NCI-H1694 (cell line): ENCODE measurements at places on chromosomes 1 and 21.

- peak; percentile 50 for DNase-seq
These were observed 8.0 kb downstream of the FAAH start for GRCh38 chr1:46401964-46402626.

DNA sequence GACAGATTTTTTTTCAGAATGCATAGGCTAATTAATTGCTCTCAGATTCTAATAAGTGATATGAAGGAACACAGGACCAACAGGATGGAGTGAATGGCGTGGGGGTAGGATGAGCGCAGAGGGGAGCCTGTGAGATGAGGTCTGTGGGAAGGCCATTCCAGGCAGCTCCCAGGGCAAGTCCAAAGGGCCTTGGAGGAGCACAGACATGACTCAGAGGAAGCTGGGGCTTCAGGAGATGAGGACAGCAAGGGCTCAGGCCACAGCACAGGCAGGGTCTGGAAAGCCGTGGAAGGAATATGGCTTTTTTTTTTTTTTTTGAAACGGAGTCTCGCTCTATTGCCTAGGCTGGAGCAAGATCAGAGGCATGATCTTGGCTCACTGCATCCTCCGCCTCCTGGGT is 35.1 kb downstream of the FMN2 start:
- DNase-seq = no peak

GRCh38 chr1:183206538-183207122 is 20.6 kb downstream of the LAMC2 start:
- DNase-seq = no peak

DNA sequence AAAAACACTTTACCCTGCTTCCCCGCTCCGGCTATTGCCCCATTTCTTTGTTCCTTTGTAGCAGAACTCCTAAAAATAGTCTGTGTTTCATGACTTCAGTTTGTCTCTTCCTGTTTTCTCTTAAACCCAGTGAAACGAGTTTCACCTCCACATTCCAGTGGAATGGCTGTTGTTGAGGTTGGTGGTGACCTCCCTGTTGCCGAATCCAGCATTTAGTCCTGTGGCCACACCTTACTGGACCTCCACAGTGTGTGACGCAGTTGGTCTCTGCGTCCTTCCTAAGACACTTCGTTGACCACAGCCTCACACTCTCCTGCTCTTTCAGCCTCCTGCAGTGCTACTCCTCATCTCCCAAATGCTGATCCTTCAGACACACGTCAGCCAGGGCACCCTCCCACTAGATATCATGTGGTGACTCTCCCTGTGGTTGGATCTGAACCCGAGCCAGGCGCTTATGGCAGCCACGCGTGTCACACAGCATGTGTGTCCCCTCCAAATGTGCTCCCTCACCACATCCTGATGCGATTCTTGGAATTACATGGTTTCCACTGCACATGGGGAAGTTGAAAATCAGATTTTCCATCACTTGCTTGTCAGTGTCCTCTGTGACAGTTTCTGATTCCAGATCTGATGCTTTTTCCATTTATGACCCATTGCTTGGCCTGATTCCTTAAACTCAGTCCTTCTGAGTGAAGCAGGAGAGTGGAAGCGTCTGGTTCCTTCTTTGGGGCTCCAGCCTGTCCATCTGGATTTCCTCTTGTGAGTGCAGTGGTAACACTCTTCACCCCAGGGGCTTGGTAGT is 99.1 kb upstream of the ARTN start:
- no peak for DNase-seq

GRCh38 chr1:182909578-182909977 is 43.4 kb downstream of the SHCBP1L start:
- DNase-seq = no peak

GRCh38 chr1:21089299-21089698 is 87.4 kb downstream of the EIF4G3 start:
- no peak for DNase-seq

DNA sequence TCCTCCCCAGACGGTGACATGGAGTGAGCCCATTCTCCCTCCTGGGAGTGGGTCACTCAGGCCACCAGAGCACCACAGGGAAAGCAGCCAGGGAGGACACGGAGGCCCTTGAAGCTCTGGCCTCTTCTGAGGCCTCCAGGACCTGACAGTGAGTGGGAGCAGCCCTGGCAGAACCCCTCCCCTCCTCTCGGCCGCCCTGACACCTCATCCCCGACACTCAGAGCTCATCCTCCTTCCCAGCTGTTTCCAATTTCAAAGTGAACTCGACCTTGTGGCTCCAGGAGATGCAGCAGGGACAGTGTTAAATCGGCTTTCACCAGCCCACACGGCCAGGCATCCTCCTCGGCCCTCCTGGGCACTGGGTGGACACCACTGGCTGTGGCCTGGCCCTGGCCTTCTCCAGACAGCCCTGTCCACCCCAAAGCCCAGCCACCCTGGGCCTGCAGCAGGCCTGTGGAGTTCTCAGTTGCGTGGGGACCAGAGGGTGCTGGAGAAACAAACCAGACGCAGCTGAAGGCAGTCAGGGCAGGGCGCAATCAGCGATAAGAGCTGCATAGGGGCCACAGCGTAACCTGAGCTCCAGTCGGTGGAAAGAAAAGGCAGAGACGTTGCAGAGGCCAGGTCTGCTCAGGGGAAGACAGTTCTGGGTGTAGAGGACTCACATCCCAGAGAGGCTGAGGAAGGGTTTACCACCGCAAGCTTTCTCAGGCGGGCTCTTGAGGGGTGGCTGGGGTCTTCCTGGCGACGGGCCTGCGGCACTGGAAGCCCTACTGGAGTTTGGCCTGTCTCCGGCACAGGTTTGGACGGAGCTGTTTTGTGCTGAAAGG is 27.1 kb downstream of the FTCD start:
- no peak for DNase-seq

DNA sequence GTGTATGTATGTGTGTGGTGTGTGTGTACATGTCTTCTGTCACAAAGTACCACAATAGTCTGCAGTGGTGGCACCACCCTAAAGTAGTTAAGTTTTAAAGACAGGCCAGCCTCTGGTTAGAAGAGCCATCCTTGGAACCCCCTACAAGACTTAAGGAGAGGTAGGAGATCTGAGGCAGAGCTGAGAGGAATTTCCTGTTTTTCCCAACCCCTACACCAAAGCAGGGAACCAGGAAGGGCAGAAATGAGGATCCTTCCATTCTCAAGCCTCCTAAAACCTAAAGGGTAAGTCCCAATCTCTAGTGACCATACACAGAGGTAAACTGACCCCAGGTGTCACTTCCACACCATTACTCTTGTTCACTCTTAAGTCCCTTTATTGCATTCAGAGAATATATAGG is 11.1 kb downstream of the PEA15 start:
- DNase-seq = no peak

GRCh38 chr1:16925635-16926490 is 4.1 kb downstream of the CROCC start:
- DNase-seq = no peak

DNA sequence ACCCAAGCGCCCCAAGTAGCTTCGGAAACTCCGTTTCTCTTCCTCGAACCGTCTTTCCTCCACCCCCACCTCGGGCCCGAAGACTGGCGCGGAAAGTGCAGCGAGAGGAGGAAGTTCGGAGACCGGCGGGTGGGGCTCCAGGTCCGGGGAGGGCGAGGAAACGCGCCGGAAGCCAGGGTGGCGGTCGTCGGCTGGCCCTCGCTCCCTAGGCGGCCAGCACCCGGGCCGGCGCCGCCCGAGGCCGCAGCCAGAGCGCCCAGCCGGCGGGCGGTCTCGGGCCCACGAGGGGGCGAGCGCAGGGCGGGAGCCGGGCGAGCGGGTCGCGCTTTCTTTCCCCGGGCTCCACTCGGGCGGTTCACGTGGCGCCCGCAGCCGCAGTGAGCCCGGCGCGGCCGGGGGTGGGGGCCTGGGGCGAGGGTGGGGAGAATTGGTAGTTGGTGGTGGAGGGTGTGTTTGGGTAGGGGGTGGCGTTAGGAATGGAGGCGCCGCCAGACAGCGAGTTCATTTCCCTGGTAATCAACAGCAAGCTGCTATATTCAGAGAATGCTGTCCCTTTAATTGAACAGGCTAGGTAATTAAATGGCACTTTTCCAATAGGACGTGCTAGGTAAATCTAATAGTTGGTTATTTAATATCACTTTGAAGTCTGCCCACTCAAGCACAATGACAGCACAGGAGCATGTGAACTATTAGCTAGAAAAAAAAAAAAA is 6.7 kb downstream of the LMO4 start:
- no peak for DNase-seq

DNA sequence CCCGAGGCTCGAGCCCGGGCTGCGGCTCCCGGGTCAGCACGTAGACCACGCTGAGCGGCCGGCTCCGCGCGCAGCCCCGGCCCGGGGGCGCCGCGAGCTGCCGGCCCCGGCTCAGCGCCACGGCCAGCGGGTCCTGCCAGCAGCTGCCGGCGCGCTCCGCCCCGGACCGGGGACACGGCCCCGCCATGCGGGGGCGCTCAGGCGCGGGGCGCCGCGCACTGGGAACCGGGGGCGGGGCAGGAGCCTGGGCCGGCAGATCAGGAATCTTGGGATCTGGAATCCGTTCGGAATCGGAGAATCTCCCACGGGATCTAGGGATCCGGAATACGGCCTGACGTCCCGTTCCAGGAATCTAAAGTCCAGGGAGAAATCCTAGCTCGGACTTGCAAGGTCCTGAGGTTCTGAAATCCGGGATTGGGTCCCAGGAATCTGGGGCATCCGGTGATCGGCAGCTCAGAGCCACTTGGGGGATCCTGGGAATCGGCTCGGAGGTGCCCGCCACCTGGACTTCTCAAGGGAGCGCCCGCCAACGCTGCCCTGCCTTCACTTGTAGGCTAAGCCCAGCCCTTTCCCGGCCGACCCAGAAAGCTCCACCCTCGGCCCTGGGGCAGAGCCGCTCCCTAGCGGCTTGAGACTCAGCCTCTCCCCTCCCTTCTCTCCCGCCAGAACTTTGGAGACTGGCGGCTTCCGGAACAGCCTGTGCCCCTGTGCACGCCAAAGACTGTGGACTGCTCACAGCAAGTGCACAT is at the start of gene MAP3K6:
TSS of gene MAP3K6 (minus strand) at position 551 of the 749 bp plus-strand sequence. CDS start at position 187, 364 bp downstream.
- DNase-seq = peak; percentile 39

DNA sequence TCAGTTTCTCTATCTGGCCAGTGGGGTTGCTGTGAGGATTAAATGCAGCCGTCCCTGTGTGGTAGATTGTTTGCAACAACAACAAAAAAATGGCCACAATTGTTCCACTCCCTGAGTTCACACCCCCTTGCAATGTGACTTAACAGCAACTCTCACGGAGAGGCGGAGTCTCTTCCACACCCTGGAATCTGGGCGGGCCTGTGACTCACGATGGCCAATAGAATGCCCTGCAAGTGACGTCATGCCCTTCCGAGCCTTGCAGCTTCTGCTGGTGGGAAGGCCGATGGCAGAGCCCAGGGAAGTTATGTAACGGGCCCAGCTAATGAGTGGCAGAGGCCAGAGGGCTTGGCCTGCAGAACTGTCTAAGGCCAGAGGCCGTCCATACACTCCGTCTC is 87.9 kb downstream of the RIPK4 start:
- peak; percentile 2 for DNase-seq

GRCh38 chr1:211973541-211973940 is 61.8 kb downstream of the INTS7 start:
- no peak for DNase-seq

DNA sequence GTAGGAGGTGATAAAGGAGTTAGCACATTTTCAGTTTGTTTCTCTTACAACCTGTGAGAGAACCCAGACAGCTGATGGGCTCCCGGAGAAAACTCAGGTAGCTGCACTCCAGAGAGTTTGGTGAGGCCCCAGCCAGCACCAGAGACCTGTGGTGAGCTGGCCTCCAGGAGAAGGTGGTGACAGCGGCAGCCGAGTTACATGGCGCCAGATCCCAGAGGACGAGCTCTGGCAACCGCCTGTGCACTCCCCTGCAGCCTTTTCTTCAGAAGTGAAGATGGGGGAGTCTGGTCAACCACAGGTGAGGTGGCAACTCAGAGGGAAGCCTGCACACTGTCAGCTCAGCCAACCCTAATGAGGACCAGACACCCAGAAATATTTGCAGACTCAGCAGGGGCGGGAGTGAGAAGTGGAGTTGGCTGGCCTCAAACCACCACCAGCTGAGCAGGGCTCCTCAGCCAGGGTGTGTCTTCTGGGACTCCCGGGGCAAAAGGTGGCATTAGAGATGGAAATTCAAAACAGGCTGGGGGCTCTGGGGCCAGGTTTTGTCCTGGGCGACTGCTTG is 209.7 kb downstream of the SETD4 start:
- no peak for DNase-seq

GRCh38 chr1:246565751-246566127 is 322 bp downstream of the TFB2M start:
- no peak for DNase-seq
